ENCODE measurements at places on chromosomes 6 and 20. TPM values are rescaled to one million over a fixed set of nuclear protein-coding genes. Genes with fewer than 3 reads are reported as not detected.

Gene IBTK
- total RNA-seq: 67.4 TPM

Gene WFDC9
- not detected for total RNA-seq

Gene LINC00237
- not detected for total RNA-seq

Gene SCGN
- not detected for total RNA-seq

Gene BMP5
- not detected for total RNA-seq

Gene C4B
- 2.1 TPM for total RNA-seq

Gene LST1
- not detected for total RNA-seq

Gene PLN
- total RNA-seq: 0.83 TPM

Gene CDH4
- total RNA-seq: 4.1 TPM

Gene SEMG2
- total RNA-seq: not detected

Gene TFAP2C
- not detected for total RNA-seq

Gene DUSP22
- 18.1 TPM for total RNA-seq

Gene GLP1R
- not detected for total RNA-seq

Gene TRMT6
- 5.3 TPM for total RNA-seq

Gene SMIM28
- not detected for total RNA-seq

Gene DDX43
- total RNA-seq: 1.8 TPM

Gene PET117
- total RNA-seq: 10.7 TPM

Gene CLPSL1
- total RNA-seq: not detected

Gene DZANK1
- total RNA-seq: 1.5 TPM
